GM23248 (cell line): ENCODE measurements at places on chromosomes 11 and 22.

DNA sequence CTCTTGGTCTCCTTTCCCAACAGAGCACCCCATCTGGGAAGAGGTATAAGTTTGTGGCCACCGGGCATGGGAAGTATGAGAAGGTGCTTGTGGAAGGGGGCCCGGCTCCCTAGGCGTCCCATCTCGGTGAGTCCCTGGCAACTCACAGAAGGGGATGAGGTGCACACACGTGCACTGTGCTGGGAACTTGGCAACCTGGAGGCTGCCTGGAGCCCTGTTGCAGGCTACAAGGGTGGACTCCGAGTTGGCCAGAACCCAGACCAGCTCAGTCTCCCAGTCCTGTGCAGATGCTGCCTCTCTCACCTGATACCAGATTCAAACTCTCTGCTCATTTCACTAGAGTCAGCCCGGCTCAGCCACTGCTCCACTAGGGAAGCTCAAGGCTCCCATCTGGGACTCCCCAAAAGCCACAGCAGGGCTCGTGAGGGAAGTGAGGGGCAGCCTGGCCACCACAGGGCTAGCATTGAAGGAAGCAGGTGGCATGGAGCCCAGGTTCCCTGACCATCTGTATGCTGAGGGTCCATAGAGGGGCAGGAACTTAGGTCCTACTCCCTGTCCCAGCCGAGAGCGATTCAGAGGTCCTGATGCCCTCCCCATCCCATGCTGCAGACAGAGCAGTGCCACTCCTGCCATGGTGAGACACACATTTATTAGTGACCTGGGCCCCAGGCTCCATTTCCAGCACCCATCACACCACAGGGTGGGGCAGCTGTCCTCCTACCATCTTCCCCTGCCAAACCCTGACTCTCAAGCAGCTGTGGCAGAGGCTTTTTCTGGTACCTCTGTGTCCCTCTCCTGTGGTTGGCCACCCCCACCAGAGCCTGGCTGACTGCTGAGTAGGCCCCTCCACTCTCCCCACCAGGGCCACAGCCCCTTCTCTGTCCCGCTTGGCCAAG is 4.0 kb downstream of the PRR33 start:
- H3K4me1 ChIP-seq, result no peaks in the 10 kb centered on the region
- H3K27ac ChIP-seq, result no peak overlapping the region
- no peaks in the 10 kb centered on the region for H3K36me3 ChIP-seq

DNA sequence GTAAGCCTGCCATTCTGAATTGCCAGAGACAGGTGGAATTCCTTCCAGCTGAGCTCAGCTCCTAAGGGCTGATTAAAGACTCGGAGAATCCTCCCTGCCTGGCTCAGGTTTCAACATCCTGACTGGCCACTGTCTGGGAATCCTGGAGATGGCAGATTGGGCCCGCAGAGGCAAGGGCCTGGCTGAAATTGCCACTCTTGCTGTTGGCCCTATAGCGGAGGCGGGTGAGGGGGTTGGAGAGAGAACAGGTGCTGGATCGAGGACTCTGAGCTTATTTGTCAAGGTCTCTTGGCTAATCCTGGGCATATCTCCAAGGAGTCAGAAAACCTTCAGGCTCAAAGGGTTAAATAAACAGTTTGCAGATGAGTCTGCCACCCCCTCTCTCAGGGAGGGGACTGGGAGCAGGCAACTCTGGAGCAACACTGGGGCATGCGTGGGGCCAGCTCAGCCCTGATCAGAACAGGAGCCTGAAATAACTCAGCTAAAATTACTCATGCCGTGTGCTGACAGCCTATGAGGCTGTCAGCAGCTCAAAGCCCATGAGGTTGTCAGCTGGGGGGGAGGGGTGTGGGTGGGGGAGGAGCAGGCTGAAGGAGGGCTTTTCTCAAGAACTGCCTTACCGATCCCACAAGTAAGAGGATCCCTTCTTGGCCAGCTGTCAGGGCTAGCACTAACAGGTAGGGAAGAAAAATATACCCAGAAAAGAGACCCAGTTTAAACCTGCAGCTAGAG is 14.7 kb upstream of the MFRP start:
- no peak overlapping the region for H3K4me3 ChIP-seq
- no peaks in the 10 kb centered on the region for H3K36me3 ChIP-seq
- 0 out of 2 replicates have a peak, but pooled peaks cover 6% of the 10 kb centered on the region for H3K27me3 ChIP-seq

DNA sequence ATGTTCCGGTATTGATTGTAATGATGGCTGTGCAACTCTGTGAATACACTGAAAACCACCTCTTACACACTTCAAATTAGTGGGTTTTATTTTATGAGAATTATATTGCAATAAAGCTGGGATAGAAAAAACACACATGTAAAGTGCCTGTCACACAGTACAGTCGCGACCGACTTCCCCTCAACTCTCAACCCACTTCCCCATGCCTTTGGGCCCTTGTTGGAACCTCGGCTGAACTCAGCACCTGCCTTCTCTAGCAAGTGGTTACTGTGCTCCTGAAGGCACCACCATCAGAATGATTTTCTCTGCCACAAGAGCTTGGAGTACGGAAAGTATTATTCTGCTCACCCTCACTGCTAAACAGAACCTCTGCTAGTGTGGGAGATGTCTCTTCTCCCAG is 13.5 kb downstream of the KCNJ1 start:
- no peaks in the 10 kb centered on the region for H3K36me3 ChIP-seq
- peaks cover 6% of the 10 kb centered on the region; the same call in 1 of the 2 replicates for H3K27me3 ChIP-seq
- H3K4me3 ChIP-seq, result no peak overlapping the region
- no peaks in the 10 kb centered on the region for H3K4me1 ChIP-seq
- DNase-seq, result no peak
- H3K27ac ChIP-seq, result no peak overlapping the region

DNA sequence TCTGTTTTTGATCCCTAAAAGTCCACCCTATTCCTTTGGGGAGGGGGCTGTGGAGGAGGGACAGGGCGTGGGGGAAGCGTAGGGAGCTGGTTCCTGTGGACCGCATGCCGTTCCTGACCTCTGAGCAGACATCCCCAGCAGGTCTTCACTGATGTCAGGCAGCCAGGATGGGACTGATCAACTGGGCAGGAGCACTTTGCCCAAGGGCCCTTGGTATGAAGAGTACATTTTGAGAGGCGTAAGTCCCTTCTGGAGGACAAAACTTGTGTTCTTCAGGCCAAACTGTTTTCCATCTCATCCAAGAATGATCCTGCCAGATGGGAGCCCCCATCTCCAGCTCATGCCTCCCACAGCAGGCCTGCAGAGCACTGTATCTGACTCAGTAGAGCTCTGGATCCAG is 80.9 kb upstream of the NARS2 start:
- no peak overlapping the region for H3K27ac ChIP-seq
- 0 out of 2 replicates have a peak, but pooled peaks cover 5% of the 10 kb centered on the region for H3K27me3 ChIP-seq
- H3K4me1 ChIP-seq, result no peaks in the 10 kb centered on the region
- H3K4me3 ChIP-seq, result no peak overlapping the region
- DNase-seq, result no peak

DNA sequence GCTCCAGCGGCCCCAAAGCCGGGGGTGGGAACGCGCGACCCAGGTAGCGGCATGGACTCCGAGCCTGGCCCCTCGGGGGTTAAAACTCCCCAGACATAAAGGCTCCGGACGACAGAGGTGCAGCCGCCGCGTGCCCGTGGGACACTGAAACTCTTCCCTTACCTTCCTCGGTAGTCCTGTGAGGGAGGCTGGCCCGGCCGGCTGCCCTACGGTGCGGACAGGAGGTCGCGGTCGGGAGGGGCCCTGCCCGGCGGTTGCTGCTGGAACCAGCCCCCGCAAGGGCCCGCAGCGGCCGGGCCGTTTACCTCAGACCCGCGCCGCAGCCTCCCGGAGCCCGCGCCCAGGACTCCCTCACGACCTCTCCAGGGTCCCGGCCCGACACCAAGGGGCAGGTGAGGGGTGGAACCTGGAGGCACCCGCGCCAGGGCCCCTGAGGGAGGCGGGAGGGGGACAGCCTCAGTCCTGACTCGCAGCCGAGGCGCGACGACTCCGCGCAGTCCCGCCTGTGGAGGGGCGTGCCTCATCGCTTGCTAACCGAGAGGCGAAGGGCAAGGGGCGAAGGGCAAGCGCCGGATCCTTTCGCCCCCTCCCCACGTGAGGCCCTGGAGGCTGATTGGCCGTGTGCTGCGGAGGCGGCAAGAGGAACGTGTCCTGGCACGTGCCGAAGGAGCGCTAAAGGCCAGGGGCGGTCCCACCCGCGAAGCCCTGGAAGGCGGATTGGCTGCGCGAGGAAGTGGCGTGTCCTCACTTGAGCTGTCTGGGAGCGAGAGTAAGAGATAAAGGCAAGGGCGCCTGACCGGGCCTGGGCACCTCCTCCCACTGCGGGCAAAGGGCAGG is at the start of gene UPB1:
TSS of gene UPB1 (plus strand) at position 805 of the 837 bp plus-strand sequence. CDS start 72 bp downstream, outside the sequence.
- no peak within 1 kb of the TSS for H3K27ac ChIP-seq
- no peaks in the 10 kb centered on the region; the same call in 1 of the 2 replicates for H3K4me1 ChIP-seq
- H3K4me3 ChIP-seq, result peak within 1 kb of the TSS; percentile 53

DNA sequence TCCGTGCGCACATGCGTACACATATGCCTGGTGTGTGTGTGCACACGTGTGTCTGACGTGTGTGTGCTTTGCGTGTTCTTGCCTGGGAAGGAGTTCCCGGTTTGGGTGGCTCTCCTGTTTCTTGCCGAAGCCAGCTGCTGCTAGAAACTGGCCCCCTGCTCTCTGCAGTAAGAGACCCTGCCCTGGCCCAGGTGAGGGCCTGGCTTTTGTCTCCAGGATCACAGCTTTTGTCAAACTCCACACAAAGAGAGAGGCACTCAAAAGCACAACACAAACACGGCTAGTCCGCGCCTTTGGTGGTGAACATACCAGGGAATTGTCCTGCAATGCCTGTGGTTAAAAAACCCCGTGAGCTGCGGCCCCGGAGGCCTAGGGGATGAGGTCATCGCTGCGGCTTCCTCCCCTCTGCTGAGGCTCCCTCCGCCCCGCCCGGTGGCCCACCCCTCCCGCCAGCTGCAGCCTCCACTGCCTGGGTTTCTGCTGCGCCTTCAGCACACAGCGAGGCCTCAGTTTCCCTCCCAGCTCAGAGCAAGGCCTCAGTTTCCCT is 88.9 kb downstream of the KCNQ1 start:
- peaks cover 9% of the 10 kb centered on the region for H3K4me1 ChIP-seq
- no peak overlapping the region for H3K27ac ChIP-seq
- peak; percentile 92 for DNase-seq
- no peak overlapping the region for H3K4me3 ChIP-seq

GRCh38 chr22:43670513-43670912 is 141.6 kb downstream of the EFCAB6 start:
- no peak for DNase-seq
- H3K36me3 ChIP-seq, result no peaks in the 10 kb centered on the region
- H3K27ac ChIP-seq, result no peak overlapping the region
- H3K4me3 ChIP-seq, result no peak overlapping the region
